NCI-H1092 (cell line): ENCODE measurements at places on chromosomes 2 and 18.

DNA sequence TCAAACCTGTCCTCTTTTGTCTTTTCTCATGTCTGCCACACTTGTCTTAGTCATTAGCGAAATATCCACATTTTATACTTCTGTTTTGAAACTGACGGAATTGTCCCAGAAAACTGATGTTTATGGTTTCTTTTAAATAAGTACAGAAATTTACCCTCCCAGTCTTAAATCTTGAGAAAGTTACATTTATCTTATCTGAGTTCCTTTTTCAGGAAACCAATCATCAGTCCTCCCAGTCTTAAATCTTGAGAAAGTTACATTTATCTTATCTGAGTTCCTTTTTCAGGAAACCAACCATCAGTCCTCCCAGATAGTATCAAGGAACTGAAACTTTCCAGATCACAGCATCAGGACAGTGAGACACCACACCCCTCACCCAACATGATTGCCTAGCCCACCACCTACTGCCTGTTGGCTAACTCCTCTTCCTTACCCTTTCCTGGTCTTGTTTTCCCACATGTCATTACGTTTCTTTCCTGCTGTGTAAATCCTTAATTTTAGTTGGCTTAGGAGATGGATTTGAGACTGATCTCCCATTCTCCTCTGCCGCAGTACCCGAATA lies 247.7 kb downstream of the PTPRM start:
- DNase-seq: no peak

GRCh38 chr18:3595369-3596273 lies 145.6 kb downstream of the TGIF1 start:
- no peak for DNase-seq

- no peak for DNase-seq
Observed at GRCh38 chr2:62460175-62460574, 45.8 kb downstream of the TMEM17 start.

DNA sequence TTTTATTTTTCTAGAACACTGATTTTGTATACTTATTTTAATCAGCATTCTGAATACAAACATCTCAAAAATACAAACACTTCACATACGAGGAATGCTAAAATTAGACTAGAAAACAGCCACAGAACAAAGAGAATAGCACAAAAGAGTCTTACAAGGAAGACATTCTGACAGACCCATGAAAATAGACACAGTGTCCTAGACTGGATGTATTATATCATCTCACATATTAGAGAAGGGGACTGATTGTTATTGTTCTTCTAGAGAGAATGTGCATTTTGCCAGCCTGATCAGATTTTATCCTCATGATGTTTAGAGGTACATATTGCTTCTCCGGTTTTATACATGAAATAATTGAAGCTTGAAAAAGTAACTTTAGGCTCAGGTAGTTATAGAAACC lies 357.9 kb downstream of the DPP10 start:
- DNase-seq: no peak
